Ascending aorta (tissue), 2 donors: ENCODE measurements at places on chromosomes 7 and 10. TPM values are rescaled to one million over a fixed set of nuclear protein-coding genes. Genes with fewer than 3 reads are reported as not detected.

The HOXA3 gene
- total RNA-seq, result 14.4 TPM

DNA sequence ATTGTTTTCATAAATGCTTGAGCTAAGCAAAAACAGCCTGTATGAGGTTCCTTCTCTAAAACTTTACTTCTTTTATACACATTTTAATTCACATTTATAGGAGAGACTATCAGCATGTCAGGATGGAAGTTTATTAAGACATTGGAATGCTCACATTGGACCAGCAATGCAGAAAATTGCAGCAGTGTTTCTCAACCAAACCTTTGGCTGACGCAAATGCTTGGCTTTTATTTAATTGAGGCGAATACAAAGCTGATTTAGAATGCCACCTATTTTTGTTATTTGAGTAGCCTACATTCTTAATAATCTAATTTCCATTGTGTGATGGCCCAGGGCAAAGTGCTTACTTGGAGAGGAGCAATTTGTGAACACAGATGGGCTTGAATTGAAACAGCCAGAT is 283.2 kb downstream of the ARL4A start:
- no peak overlapping the region for H3K27ac ChIP-seq
- no peaks in the 10 kb centered on the region for H3K27me3 ChIP-seq
- H3K36me3 ChIP-seq, result no peaks in the 10 kb centered on the region
- no peaks in the 10 kb centered on the region for H3K4me1 ChIP-seq
- no peak overlapping the region for H3K4me3 ChIP-seq

GRCh38 chr7:83270407-83270806 is 107.7 kb upstream of the PCLO start:
- no peaks in the 10 kb centered on the region for H3K36me3 ChIP-seq
- no peak overlapping the region for H3K4me3 ChIP-seq
- no peak overlapping the region for H3K27ac ChIP-seq
- DNase-seq, result no peak
- H3K4me1 ChIP-seq, result no peaks in the 10 kb centered on the region
- H3K27me3 ChIP-seq, result no peaks in the 10 kb centered on the region

GRCh38 chr7:37282927-37283326 is 165.7 kb downstream of the ELMO1 start:
- H3K4me1 ChIP-seq, result peaks cover 2% of the 10 kb centered on the region
- no peaks in the 10 kb centered on the region for H3K27me3 ChIP-seq
- no peak for DNase-seq
- H3K36me3 ChIP-seq, result no peaks in the 10 kb centered on the region
- no peak overlapping the region for H3K4me3 ChIP-seq

- H3K4me3 ChIP-seq, result no peak overlapping the region
- no peak for DNase-seq
- peaks cover 6% of the 10 kb centered on the region for H3K4me1 ChIP-seq
- no peak overlapping the region for H3K27ac ChIP-seq
Measured at GRCh38 chr7:143415742-143416397, 7.2 kb upstream of the EPHA1 start.

DNA sequence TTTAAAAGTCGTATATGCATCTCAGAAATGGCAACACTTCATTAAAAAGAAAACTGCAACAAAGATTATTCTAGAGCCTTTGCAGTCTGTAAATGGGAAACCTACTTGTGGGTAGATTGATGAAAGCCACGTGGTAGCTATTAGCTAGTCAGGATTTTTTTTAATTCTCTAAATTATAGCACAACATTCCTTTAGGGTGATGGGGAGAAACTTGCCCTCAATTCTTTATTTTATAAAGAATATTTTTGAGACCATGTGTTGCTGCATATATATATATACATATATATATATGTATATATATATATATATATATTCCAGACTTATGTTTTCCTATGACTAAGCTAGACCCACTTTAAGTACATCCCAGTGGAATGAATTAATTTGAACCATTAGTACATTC is 118.0 kb downstream of the PPP1R3A start:
- no peaks in the 10 kb centered on the region for H3K4me1 ChIP-seq
- no peak for DNase-seq
- no peak overlapping the region for H3K4me3 ChIP-seq
- H3K27me3 ChIP-seq, result no peaks in the 10 kb centered on the region
- H3K27ac ChIP-seq, result no peak overlapping the region

DNA sequence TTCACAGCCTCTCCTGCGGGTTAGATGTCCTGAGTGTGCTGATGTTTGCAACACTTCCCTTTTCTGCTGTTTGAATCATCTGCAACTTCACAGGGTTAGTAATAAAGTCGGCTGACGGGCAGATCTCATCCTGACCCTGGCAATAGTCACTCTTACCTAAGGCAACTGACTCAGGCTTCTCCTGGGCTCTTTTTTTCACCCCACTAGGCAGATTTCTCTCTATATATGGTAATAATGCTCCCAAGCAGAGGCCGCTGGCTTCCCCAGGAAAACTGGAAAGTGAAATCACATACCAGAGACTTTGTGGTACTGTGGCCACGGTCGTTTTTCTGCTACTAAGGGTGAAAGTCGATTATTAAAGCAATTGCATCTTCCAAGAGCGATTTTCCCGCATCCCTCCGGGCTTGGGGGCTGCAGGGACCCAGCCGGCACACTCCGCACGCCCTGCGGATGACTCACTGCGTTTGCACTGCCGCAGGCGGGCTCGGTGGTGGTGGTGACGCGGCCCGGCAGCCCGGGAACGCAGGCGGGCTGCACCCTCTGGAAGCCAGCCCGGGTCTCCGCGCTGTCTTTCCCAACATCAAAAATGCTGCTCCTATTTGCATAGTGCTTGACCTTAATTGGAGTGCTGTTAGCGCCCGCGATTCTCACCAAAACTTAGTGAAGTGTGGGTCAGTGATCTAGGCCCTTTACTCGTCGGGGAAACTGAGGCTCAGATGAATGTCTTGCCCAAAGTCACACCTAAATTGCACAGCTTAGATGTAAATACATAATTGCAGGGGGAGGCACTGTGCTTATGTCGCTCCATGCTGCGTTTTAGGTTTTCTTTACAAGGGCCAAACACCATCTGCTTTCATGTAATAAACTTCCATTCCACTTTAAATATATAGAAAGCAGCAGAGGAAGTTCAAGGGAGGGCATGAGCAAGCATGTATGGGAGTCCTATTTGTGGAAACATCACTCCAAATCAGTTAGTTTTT is 47.6 kb upstream of the ITGB1 start:
- no peaks in the 10 kb centered on the region for H3K36me3 ChIP-seq
- H3K4me1 ChIP-seq, result peaks cover 3% of the 10 kb centered on the region
- DNase-seq, result peak; percentile 95

- DNase-seq, result no peak
- no peak overlapping the region for H3K27ac ChIP-seq
- H3K4me3 ChIP-seq, result no peak overlapping the region
- peaks cover 2% of the 10 kb centered on the region for H3K4me1 ChIP-seq
- H3K27me3 ChIP-seq, result no peaks in the 10 kb centered on the region
Measured at GRCh38 chr7:25242678-25243077, 14.4 kb upstream of the NPVF start.

- DNase-seq, result peak; percentile 13
- no peak overlapping the region for H3K4me3 ChIP-seq
- no peaks in the 10 kb centered on the region for H3K27me3 ChIP-seq
- H3K27ac ChIP-seq, result no peak overlapping the region
- no peaks in the 10 kb centered on the region for H3K36me3 ChIP-seq
- no peaks in the 10 kb centered on the region for H3K4me1 ChIP-seq
Measured at GRCh38 chr7:51288896-51289622, 27.6 kb downstream of the COBL start.

The HECW1 gene
- total RNA-seq, result not detected
